ENCODE measurements at places on chromosomes 1 and 21.

GRCh38 chr1:219324629-219325367 lies 151.1 kb downstream of the LYPLAL1 start:
- DNase-seq: no peak

GRCh38 chr1:2158272-2158671 lies 36.3 kb downstream of the FAAP20 start:
- no peak for DNase-seq

GRCh38 chr1:15737324-15738319 lies 1.6 kb downstream of the SLC25A34 start:
- DNase-seq: no peak

DNA sequence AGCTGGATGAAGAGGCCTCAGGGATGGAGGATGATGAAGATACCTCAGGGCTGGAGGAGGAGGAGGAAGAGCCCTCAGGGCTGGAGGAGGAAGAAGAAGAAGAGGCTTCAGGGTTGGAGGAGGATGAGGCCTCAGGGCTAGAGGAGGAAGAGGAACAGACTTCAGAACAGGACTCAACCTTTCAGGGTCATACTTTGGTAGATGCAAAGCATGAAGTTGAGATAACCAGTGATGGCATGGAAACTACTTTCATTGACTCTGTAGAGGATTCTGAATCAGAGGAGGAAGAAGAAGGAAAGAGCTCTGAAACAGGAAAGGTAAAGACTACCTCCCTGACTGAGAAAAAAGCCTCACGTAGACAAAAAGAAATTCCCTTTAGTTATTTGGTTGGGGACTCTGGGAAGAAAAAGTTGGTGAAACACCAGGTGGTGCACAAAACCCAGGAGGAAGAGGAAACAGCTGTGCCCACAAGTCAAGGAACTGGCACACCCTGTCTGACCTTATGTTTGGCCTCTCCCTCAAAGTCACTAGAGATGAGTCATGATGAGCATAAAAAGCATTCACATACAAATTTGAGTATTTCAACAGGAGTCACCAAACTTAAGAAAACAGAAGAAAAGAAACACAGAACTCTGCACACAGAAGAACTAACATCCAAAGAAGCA lies 15.4 kb downstream of the L1TD1 start:
- DNase-seq: peak; percentile 11

- DNase-seq: no peak
Observed at GRCh38 chr1:186438567-186438966, 22.3 kb downstream of the PDC start.

GRCh38 chr1:30447701-30448100 lies 275.7 kb downstream of the MATN1 start:
- no peak for DNase-seq

DNA sequence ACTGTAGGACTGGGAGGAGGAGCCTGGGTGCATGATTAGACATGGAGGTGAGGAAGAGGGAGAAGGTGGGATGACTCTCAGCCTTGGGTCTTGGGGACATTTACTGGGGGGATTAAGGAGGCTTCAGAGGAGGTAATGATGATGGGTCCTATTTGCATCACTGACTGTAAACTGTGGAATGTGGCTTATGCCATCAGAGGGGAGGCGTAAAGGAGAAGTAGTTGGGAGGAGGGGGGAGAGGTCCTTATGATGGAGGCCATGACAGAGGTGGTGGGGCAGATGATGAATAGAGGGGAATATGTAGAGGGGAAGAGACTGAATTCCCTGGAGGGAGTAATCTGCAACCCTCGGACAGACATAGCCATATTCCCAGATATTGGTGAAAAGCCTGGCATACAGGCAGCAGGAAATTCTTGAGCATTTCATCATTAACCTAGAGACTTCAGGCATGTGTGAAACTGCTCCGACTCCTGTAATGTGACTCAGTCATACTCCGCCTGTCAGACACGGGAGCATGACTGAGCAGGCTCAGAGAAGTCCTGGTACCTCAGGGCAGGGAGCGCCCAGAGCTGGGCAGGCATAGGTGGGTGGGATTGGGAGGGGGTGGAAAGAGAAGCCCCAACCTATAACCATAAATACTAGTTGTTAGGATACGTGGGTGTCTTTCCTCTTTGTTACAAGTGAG lies 8.0 kb upstream of the LCE5A start:
- no peak for DNase-seq

DNA sequence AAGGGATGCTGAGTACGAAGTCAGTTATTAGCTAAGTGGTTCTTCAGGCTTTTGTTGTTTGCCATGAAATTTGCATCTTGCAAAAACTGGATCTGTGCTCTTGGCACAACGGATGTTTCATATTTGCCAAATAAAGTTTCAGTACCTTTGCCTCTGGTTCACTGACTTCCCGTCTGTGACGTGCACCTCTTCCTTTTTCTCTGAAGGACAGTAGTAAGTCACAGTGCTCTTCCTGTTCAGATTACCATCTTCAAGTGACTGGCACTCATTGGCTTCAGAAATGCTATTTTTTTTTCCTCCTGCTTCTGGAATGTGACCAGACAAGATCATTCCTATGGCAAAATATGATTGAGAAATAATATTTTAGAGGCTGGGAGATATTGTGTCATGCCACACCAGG lies 75.9 kb upstream of the GREM2 start:
- no peak for DNase-seq

GRCh38 chr1:145985502-145986439 lies 10.6 kb downstream of the TXNIP start:
- no peak for DNase-seq

DNA sequence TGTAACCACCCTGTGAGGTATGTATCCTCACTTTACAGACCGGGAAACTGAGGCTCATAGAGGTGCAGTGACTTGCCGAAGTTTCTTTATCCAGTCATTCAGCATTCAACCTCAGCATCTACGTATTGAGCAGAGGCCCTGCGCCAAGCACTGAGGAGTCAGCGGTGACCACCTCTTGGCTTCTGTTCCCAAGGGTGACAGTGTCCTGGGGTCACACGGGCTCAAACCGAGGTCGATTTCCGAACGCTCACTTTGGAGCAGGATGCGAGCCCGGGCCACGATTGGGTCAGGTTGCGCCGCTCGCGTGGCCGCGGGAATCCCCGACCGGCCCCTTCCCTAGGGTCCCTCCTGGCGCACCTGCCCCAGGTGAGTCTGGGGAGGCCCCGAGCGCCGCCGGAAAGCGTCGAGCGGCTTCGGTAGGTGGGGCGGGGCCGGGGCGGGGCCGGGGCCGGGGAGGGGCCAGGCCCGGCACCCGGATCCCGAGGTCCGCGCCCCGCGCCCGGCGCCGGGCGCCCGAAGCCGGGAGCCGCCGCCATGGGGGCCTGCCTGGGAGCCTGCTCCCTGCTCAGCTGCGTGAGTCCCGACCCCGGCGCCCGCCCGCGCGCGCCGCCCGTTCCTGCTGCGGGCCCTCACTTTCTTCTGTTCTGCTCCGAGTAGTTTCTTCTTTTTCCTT lies at the start of gene SERINC2:
TSS of gene SERINC2 (plus strand) at position 482 of the 673 bp plus-strand sequence. CDS start at position 535, 53 bp downstream.
- no peak for DNase-seq
